ENCODE measurements at places on chromosomes 2 and 18. TPM values are rescaled to one million over a fixed set of nuclear protein-coding genes. Genes with fewer than 3 reads are reported as not detected.

The CDK15 gene
- total RNA-seq: not detected

The ARMC9 gene
- total RNA-seq: 6.0 TPM

GRCh38 chr18:77622009-77622692 is 372.5 kb downstream of the GALR1 start:
- no peak for DNase-seq

The GAD1 gene
- total RNA-seq: 0.13 TPM

DNA sequence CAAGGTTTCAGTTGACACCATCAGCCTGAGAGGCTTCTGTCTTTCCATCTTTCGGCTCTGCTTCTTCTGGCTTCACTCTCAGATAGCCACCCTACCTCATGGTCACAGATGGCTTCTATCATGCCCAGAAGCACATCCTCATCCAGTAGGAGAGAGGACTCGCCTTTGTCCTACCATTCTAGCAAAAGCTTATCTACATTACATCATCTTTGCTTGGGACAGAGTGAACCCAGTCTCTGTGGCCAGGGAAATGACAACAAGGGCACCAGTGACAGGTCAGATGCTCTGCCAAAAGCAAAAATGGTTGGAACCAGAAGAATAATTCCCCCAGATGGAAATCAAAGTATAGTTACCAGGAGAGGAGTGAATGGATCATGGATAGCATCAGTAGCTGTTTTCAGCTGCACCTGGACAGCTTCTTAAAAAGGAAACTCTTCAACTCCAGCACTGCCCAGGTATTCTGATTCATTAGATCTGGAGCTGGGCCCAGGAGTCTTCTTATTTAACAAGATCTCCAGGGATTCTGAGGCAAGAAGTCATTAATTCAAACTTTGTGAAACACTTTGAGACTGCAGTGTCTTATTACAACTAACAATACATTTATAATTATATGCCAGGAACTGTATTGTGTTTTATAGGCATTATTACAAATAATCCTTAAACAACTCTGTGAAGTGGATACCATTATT is 257.7 kb upstream of the UBE2E3 start:
- DNase-seq: no peak

Measured in dermis microvascular lymphatic vessel endothelial cell (primary cell).